ENCODE measurements at places on chromosomes 5 and 9.
A peak's percentile ranks its signal among the peaks of the same experiment; 100 is the strongest.

GRCh38 chr9:6631207-6631512 is 14.4 kb downstream of the GLDC start:
- no peak for DNase-seq

GRCh38 chr9:137082925-137083290 is 3.9 kb upstream of the MAN1B1 start:
- DNase-seq = no peak

GRCh38 chr5:71880536-71880935 is 161.5 kb downstream of the CARTPT start:
- no peak for DNase-seq

DNA sequence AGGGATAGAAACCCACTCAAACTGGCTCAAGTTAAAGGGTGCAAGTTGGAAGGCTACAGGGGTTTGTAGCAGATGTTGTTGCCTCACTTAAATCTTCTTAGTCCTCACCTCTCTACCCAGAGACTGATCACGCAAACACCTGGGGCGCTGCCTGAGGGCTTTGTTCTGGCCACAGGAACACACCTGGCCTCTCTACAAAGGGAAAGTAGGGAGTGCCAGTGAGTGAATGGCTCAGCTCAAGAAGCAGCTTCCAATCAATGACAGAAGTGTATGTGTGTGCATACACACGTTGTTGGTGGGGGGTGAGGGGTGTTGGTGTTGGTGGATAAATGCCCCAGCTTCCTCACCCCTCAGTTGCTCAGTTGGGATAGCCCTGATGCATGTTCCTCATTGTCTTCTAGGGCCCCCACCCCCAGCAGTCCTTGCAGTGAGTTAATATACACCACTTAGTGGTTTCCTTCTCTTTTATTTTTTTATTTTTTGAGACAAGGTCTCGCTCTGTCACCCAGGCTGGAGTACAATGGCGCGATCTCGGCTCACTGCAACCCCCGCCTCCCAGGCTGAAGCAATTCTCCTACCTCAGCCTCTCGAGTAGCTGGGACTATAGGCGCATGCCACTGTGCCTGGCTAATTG is 30.6 kb upstream of the CTNNA1 start:
- DNase-seq = no peak

- DNase-seq = no peak
Measured at GRCh38 chr9:106716820-106717219, 146.1 kb upstream of the ZNF462 start.

- no peak for DNase-seq
Measured at GRCh38 chr5:39249564-39250274, 30.4 kb upstream of the FYB1 start.

GRCh38 chr9:128153947-128154695 is 4.9 kb downstream of the LCN2 start:
- peak; percentile 6 for DNase-seq

DNA sequence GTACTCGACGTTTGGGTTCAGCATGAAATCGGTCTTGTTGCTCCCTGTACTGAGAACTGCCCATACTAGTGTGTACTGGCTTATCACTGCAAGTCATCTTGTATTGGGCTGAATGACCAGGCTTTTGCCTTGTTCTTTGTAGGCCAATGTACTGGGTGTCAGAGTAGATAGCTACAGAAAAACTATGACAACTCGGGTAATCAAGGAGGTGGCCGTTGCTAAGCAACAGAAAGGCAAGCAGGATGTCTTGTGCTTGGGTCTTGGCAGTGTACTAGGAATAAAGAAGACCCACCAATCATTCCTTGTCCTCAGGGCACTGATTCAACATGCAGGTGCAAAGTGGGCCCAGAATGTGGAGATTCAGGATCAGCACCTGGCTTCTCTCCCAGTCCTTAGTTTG is 11.9 kb upstream of the SHISAL2B start:
- no peak for DNase-seq

- no peak for DNase-seq
Measured at GRCh38 chr9:132994410-132995120, 16.1 kb downstream of the GFI1B start.

- no peak for DNase-seq
Measured at GRCh38 chr9:35324966-35325365, 163.2 kb downstream of the UNC13B start.

- no peak for DNase-seq
Measured at GRCh38 chr5:119316086-119316485, 39.7 kb upstream of the TNFAIP8 start.

DNA sequence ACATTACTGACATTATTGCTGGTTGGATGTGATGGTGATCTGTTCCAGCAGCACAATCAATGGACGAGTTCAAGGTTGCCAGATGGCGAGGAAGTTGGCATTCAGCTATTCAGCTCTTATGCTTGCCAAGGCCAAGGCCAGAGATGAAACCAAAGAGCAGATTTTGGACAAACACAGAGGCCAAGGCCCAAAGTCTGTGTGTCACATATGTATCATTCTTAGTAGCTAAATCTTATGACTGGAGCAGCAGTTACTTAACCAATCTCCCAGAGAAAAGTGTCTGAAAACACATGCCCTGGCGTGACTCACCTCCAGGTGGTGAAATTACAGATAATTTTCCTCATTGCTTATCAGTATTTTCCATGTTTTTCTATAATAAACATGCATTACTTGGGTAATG is 189.0 kb upstream of the EGFLAM start:
- DNase-seq = peak; percentile 20

DNA sequence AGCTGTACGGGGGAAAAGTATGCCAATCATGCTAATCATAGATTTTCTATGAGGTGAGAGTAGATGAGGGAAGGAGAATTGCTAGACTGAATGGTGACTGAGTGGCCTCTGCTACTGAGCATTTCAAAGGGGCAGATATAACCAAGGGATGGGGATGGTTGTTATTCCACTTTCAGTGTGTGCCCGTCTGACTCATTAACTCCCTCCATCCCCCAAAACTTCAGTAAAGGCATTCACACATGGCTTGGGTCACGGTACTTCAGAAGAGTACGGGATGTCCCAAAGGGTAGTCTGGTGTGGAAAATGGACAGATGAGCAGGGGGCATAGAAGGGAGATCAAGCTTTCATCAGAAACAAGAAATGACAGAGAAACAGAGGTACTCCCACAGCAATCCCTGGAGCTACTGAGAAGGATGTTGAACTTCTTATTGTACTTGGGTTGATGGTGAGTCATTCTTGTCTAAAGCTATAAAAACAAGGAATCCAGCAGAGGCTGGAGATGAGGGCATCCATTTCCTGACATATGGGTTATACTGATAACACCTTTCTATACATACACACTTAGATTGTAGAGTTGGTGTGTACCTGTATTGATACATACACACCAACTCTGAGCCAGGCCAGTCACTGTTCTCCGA is 8.9 kb upstream of the TLE4 start:
- no peak for DNase-seq

DNA sequence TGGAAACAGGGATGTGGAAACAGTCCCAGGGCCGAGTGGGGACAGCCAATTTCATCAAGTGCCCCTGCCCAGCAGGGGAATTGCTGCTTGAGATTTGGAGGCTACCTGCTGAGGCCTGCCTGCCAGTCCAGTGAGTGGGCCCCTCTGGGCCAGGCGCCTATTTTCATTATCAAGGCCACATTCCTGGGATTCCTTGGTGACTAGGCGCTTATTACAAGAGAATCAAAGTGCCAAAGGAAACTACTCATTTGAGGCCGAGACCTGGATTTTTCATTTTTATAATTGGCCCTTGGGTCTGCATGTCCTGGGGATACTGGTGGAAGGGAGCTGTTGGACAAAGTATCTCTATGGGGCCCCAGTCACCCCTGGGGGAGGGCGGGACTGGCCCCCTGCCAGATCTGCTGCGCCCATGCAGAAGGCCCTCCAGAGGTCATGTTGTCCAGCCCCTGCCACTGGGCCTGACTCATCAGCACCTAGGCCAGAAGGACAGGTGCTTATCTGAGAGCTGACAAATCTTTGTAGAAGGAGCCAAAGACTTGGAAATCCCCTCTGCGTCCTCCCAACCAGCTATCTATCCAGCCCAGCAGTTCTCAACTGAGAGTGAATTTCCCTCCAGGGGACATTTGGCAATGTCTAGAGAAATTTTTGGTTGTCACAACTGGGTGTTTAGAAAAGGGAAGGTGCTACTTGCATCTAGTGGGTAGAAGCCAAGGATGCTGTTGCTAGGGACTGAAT is 45.6 kb downstream of the FOXI1 start:
- no peak for DNase-seq

DNA sequence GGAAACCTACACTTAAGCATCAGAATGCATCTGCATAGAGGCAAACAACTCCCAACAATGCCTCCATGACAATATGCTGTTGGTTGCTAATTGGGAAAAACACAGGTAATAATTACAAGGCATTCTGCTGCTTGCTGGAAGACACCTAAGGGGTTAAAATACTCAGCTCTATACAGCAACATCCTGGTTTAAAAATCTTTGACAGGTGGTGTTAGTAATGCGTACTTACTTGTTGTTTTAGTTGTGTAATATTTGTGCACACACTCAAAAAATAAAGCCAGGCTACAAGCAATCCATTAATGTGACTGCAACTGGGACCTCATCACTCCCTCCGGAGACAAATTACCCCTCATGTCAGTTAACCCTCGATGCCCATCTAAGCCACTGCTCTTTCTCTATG is 126.3 kb upstream of the ELL2 start:
- no peak for DNase-seq

DNA sequence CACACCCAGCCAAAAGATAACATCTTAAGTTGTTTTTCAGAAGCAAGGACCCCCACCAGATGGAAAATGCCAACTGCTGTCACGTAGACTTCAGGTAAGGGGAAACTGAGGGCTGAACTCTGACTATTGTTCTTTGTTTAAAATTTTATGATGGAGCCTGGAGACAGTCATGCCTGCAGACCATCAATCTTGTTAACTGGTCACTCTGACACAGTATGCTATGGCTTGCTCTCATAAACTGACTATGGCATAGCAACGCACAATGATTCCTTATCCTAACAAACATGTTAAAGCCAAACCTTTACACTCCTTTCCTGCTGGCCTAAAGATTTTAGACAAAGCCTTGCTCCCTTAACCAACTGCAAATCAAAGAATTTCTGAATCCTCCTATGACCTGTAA is 43.6 kb upstream of the GOLM1 start:
- DNase-seq = no peak

All from BE2C (cell line).